Adrenal gland (tissue), 19 donors: ENCODE measurements at places on chromosomes 12 and 14. TPM values are rescaled to one million over a fixed set of nuclear protein-coding genes. Genes with fewer than 3 reads are reported as not detected.

DNA sequence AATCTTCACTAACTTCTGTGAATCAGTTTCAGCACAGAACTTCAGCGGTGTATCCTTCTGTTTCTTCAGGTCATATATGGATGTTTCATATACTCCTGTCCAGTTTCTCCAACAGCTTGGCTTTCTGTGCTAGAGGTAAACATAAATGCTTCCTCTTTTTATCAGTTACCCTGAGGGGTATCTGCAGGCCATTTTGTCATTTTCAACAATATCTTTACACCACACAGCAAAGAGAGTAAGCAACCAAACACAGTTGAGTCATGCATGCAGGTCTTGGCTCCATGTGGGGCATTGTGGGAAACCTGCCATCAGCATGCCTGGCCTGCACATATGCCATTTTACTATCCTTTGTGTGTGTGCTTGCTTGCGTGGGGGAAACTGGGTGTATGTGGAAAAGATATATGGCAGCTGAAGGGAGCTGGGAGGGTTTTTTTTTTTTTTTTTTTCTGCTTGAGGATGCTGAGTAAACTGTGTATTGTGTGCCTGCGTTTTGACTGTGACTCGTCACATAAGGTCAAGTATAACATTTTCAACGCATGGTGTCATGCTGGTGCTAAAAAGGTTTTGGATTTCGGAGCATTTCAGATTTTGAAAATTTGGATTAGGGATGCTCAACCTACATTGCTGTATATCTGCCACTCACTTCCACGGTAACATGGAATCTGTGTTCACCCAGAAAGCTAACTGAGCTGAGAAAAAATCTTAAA is 56.1 kb upstream of the YARS2 start:
- no peaks in the 10 kb centered on the region for H3K36me3 ChIP-seq
- no peak overlapping the region for H3K4me3 ChIP-seq
- H3K27me3 ChIP-seq, result no peaks in the 10 kb centered on the region
- no peak for DNase-seq

- H3K4me3 ChIP-seq, result no peak overlapping the region
- H3K27me3 ChIP-seq, result no peaks in the 10 kb centered on the region
- H3K4me1 ChIP-seq, result no peaks in the 10 kb centered on the region
- H3K36me3 ChIP-seq, result no peaks in the 10 kb centered on the region
- no peak for DNase-seq
- H3K27ac ChIP-seq, result no peak overlapping the region
Observed at GRCh38 chr12:82146740-82147139, 211.4 kb downstream of the CCDC59 start.

GRCh38 chr14:47389535-47389934 is 285.9 kb downstream of the MDGA2 start:
- H3K27ac ChIP-seq, result no peak overlapping the region
- H3K4me1 ChIP-seq, result no peaks in the 10 kb centered on the region
- no peaks in the 10 kb centered on the region for H3K36me3 ChIP-seq
- DNase-seq, result no peak
- H3K4me3 ChIP-seq, result no peak overlapping the region

DNA sequence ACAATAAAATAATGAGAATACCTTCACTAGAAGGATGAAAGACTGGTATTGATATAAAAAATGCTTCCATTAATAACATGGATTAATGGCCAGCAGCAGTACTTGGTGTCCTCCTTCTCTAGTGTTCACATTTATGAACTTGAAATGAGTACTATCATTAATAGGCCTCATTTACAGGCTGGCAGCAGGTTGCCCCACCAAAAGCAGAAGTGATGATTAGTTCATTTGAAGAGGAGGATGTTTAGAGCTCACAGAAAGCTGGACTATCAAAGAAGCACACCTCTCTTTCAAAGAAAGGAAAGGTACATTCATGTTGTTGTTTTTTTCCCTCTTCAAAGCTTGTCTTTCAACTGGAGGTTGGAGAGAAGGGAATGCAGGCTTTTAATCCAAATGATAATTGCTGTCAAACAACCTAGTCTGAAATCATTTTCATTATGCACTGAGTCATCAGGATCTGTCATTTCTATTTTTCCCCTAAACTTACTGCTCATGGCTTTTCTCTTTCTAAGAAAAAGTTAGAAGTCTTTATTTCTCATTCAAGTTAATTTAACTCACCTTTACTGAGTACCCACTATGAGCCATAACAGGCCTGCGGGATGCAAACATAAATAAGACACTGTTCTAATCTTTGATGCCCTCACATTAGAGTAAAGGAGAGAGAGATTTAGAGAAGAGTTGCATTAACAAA is 157.9 kb upstream of the GRIP1 start:
- H3K36me3 ChIP-seq, result no peaks in the 10 kb centered on the region
- no peak overlapping the region for H3K4me3 ChIP-seq
- no peaks in the 10 kb centered on the region for H3K4me1 ChIP-seq
- no peak for DNase-seq

GRCh38 chr12:117072106-117072505 is 27.1 kb downstream of the TESC start:
- no peak for DNase-seq
- H3K4me3 ChIP-seq, result no peak overlapping the region
- no peaks in the 10 kb centered on the region for H3K27me3 ChIP-seq
- H3K27ac ChIP-seq, result no peak overlapping the region
- no peaks in the 10 kb centered on the region for H3K36me3 ChIP-seq

GRCh38 chr12:65156366-65156841 is 13.0 kb upstream of the LEMD3 start:
- no peak for DNase-seq
- no peak overlapping the region for H3K27ac ChIP-seq
- H3K4me3 ChIP-seq, result no peak overlapping the region
- no peaks in the 10 kb centered on the region for H3K27me3 ChIP-seq

DNA sequence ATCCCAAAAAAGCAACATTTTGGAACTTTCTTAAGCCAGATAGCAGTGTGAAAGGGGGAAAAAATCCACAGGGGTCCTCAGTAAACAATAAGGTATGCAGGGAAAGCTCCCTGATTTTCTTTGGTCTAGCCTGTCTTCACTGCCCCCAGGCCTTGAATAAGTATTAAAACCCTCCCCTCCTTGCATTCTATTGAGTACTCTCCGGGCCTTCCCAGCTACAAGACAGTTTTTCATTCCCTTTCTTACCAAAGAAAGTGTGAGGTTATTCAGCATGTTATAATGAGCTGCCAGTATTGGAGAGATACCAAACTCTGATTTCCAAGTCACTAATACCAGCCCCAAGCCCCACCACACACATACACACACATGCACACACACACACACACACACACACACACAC is 59.8 kb upstream of the KIF21A start:
- DNase-seq, result no peak
- H3K4me1 ChIP-seq, result no peaks in the 10 kb centered on the region

DNA sequence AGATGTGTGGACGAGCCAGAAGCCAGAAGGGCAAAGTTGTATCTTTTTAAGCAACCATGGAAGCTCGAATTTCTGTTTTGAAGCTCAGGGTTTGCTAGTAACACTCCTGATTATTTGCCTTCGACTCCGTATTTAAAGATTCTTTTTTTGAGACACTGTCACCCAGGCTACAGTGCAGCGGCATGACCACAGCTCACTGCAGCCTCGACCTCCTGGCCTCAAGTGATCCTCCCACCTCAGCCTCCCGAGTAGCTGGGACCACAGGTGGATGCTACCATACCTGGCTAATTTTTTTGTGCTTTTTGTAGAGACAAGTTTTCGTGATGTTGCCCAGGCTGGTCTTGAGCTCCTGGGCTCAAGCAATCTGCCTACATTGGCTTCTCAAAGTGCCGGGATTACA is 18.7 kb upstream of the OASL start:
- H3K36me3 ChIP-seq, result no peaks in the 10 kb centered on the region
- peaks cover 5% of the 10 kb centered on the region for H3K4me1 ChIP-seq
- H3K4me3 ChIP-seq, result no peak overlapping the region
- H3K27ac ChIP-seq, result no peak overlapping the region

- H3K27ac ChIP-seq, result no peak overlapping the region
- H3K4me1 ChIP-seq, result no peaks in the 10 kb centered on the region
- no peaks in the 10 kb centered on the region for H3K27me3 ChIP-seq
- DNase-seq, result no peak
- no peaks in the 10 kb centered on the region for H3K36me3 ChIP-seq
Observed at GRCh38 chr14:97005934-97006333, 208.8 kb downstream of the VRK1 start.

GRCh38 chr12:3620856-3621255 is 129.9 kb downstream of the PRMT8 start:
- no peaks in the 10 kb centered on the region for H3K4me1 ChIP-seq
- no peak for DNase-seq
- H3K36me3 ChIP-seq, result no peaks in the 10 kb centered on the region
- H3K4me3 ChIP-seq, result no peak overlapping the region
- no peaks in the 10 kb centered on the region for H3K27me3 ChIP-seq
- H3K27ac ChIP-seq, result no peak overlapping the region

DNA sequence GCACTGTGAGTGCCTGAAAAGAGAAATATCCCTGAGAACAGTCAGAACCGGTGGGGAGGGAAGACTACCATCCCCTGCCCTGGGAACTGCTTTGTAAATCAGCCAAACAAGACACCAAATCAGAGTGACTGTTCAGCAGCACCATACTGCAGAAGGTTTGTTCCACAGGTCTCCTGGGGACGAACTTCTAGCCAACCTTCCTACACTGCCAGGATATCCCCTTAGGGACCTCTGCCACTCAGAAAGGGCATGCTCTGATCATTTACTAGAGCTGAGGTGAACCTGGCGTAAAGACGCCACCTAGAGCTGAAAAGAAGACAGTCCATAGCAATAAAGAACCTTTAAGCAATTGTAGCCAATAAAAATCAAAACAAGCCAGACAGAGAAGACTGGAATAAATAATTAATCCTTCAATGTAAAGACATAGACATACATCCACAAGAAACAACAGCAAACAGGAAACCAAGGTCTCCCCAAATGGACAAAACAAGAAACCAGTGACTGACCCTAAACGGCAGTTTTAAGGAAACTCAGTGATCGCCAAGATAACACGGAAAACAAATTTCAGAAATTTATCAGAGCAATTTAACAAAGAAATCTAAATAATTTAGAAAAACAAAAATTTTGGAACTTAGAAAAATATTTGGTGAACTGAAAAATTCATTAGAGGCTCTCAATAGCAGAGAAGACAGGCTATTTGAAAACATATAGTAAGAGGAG is 228.1 kb upstream of the AMIGO2 start:
- H3K36me3 ChIP-seq, result no peaks in the 10 kb centered on the region
- H3K27me3 ChIP-seq, result no peaks in the 10 kb centered on the region
- H3K4me3 ChIP-seq, result no peak overlapping the region
- peak; percentile 46 for DNase-seq
- no peaks in the 10 kb centered on the region for H3K4me1 ChIP-seq
- no peak overlapping the region for H3K27ac ChIP-seq

DNA sequence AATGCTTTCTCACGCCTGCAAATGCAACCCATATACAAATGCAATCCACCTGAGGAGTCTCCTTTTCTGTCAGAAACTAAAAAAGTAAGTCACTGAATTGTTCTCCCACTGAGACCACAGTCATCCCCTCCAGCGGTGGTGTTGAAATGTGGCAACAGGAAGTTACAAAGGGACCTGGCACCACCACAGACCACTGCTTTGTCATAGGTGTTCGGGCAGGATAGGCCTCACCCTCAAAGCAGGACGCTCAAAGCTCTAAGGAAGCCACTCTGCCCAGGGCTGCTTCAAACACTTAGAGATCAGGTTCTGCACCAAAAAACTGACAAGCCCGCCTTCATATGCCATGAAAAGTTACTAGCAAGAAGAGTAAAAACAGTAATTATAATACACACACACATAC is 11.3 kb downstream of the PHLDA1 start:
- H3K4me3 ChIP-seq, result no peak overlapping the region
- H3K36me3 ChIP-seq, result no peaks in the 10 kb centered on the region
- peak overlapping the region; percentile 55 for H3K27ac ChIP-seq
- no peaks in the 10 kb centered on the region for H3K27me3 ChIP-seq

GRCh38 chr12:123102366-123102765 is 48.5 kb downstream of the PITPNM2 start:
- H3K27ac ChIP-seq, result no peak overlapping the region
- H3K4me3 ChIP-seq, result no peak overlapping the region
- no peak for DNase-seq
- no peaks in the 10 kb centered on the region for H3K36me3 ChIP-seq

DNA sequence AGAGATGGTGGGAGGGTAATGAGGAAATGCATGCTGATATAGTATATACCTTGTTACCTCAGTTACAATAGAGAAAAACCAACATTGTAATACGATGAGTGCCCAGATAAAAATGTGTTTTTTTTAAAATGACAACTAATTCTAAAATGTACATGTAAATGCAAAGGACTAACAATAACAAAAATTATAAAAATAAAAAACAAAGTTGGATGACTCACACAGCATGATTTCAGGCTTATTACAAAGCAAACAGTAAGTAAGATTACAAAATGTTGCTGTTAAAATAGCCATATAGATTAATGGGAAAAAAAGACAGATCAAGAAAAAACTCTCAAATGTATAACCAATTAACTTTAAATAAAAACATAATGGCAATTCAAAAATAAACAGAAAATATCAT is 1099.4 kb downstream of the FSCB start:
- no peaks in the 10 kb centered on the region for H3K36me3 ChIP-seq
- no peak overlapping the region for H3K4me3 ChIP-seq
- no peaks in the 10 kb centered on the region for H3K27me3 ChIP-seq
- H3K27ac ChIP-seq, result no peak overlapping the region

DNA sequence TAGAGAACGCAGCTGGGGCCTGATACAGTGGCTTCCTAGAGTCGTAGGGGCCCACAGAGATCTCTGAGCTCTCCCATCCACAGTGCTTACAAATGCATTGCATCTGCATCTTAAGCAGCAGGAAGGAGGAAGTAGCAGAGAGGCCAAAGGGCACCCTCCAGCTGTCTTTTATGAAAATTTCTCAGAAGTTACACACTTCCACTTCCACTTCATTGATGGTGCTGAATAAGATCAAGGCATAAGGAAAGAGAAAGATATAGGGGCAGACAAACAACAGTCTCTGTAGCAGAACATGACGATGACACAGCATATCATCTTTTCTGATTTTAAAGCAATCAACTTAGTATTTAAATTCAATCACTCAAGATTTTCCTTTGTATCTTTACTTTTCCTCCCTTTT is 51.6 kb upstream of the ABCC9 start:
- H3K27me3 ChIP-seq, result no peaks in the 10 kb centered on the region
- no peak overlapping the region for H3K27ac ChIP-seq
- no peak overlapping the region for H3K4me3 ChIP-seq
- no peak for DNase-seq
- H3K4me1 ChIP-seq, result no peaks in the 10 kb centered on the region

- peaks cover 94% of the 10 kb centered on the region for H3K27me3 ChIP-seq
- H3K27ac ChIP-seq, result no peak overlapping the region
- H3K4me1 ChIP-seq, result peaks cover 19% of the 10 kb centered on the region
Observed at GRCh38 chr14:36520601-36521525, 831 bp upstream of the NKX2-1 start.

GRCh38 chr14:29846339-29847055 is 81.2 kb downstream of the PRKD1 start:
- DNase-seq, result no peak
- H3K4me3 ChIP-seq, result no peak overlapping the region
- H3K36me3 ChIP-seq, result no peaks in the 10 kb centered on the region
- no peak overlapping the region for H3K27ac ChIP-seq

The TEX22 gene
- polyA plus RNA-seq, result 0.20 TPM

The C12orf56 gene
- polyA plus RNA-seq, result 0.07 TPM

The TAS2R7 gene
- polyA plus RNA-seq, result not detected

The CD163L1 gene
- polyA plus RNA-seq, result 5.9 TPM

The PIK3C2G gene
- polyA plus RNA-seq, result 0.11 TPM
